ENCODE measurements at places on chromosomes 6 and 20.
A peak's percentile ranks its signal among the peaks of the same experiment; 100 is the strongest.

GRCh38 chr6:4105980-4106536, 27.1 kb upstream of the FAM217A start:
- DNase-seq, result no peak

GRCh38 chr20:13159889-13160288, 61.2 kb upstream of the ISM1 start:
- DNase-seq, result no peak

DNA sequence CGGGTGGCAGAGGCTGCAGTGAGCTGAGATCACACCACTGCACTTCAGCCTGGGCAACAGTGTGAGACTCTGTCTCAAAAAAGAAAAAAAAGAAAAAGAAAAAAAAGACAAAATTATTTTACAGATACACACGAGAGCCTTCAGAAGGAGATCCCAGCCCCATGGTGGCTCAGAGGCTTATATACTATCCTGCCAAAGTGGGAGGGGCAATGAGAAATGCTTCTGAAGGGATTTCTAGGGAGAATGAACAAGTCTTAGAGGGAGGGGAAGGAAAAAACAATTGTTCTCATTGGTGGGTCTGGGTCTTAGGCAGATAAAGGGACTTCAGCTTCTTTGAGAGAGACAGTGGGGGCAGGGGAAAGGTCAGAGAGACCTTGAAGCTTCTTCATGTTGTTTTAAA, 76.8 kb downstream of the BANF2 start:
- no peak for DNase-seq

DNA sequence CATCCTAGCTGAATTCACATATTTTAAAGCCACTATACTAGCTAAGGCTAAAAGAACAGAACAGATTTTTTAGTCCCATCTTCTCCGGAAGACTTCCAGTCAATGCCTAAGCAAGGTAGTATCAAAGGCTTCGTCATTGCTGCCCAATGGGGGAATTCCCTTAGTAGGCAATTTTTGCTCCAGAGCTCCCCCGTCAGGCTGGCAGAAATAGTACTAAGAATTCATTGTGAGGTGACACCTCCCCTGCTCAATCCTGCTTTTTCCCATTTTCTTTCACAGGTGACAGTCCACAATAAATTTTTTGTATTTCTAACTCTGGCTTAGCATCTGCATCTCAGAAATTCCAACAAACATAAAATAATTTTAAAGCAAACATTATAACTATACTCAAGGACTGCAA, 52.8 kb upstream of the SRSF6 start:
- no peak for DNase-seq

DNA sequence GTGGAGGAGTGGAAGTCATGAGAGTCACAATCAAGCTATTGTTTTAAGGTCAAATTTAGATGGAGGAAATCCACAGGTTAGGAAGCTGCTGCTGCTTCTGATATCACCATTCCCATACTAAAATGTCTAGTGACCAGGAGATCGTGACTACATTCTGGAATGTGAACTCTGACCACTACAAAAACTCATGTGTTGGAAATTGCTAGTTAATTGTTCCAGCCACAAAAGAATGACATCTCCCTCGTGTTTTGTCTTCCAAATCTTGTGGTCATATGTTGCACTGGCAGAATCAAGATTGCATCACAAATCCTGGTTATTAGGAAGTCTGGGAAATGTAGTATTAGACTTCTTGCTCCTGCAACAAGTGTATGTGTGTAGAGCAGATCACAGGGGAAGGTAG, 441.9 kb downstream of the CD109 start:
- DNase-seq, result no peak

DNA sequence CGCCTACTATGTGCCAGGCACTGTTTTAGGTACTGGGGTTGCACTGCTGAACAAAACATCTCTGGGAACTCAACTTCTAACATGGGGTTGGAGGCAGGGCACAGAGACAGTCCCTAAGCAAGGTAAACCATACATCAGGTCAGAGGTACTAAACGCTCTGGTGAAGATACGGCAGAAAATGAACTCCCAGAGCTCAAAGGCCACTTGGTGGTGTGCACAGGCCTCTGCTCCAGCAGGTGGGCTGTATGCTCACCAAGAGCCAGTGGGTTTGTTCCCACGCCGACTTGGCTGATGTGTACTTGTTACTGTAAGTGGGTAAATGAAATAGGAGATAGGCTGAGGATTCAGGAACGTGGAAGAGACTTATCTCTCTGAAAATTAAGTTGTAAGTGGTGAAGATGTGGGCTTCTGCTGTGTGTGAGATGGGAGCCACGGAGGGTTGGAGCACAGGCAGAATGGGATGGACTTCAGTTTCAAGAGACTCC, 133.4 kb downstream of the PREX1 start:
- no peak for DNase-seq

DNA sequence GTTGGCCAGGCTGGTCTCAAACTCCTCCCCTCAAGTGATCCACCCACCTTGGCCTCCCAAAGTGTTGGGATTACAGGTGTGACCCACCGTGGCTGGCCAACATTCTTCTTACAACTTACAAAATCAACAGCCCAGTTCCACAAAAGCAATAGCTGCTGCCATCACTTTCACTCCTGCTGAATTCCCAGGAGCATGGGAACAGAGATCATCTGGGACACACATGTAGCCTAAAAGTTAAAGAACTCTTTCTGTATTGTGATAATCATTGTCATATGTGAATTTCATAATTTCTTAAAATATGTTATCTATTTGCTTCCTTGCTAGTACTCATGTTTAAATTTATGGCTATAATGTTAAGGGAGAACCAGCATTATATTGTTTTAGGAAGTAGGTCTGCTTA, 51.7 kb downstream of the NCOA6 start:
- no peak for DNase-seq

DNA sequence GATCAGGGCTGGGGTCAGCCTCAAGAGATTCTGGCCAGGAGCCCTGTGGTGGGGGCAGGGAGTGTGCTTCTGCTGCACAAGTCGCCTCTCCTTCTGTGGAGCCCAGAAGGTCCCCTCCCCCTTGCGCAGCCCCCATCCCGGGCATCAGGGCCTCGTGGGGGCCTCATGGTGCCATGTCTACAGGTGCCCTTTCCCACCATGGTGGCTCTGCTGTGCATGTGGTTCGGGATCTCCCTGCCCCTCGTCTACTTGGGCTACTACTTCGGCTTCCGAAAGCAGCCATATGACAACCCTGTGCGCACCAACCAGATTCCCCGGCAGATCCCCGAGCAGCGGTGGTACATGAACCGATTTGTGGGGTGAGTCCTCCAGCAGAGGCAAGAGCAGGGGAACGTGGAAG, 48.1 kb downstream of the TM9SF4 start:
- DNase-seq, result no peak

DNA sequence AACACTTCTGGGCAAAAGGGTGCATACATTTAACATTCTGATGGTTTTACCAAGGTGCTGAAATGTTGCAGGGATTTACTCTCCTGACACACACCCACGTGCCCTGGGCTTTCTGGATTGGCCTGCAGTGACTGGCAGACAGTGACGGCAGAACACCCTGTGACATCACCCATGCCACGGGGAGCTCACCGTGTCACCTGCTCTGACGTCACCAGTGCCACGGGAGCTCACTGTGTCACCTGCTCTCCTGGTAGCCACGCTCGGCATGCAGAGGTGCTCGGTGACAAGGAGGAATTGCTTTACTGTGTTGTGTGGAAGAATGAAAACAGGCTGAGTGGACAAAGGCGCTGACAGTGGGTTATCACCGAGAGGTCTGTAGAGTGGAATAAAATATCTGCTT, 99.3 kb downstream of the RAMACL start:
- DNase-seq, result no peak

- no peak for DNase-seq
These were observed 13.4 kb downstream of the EPB41L2 start for GRCh38 chr6:131049608-131050007.

- DNase-seq, result no peak
These were observed 18.3 kb downstream of the COL9A3 start for GRCh38 chr20:62834967-62835730.

GRCh38 chr6:152298055-152298647, 339.0 kb downstream of the SYNE1 start:
- no peak for DNase-seq

GRCh38 chr6:14656078-14656521, 538.5 kb downstream of the CD83 start:
- no peak for DNase-seq

GRCh38 chr6:91487696-91488392, 901.0 kb upstream of the MAP3K7 start:
- DNase-seq, result no peak

DNA sequence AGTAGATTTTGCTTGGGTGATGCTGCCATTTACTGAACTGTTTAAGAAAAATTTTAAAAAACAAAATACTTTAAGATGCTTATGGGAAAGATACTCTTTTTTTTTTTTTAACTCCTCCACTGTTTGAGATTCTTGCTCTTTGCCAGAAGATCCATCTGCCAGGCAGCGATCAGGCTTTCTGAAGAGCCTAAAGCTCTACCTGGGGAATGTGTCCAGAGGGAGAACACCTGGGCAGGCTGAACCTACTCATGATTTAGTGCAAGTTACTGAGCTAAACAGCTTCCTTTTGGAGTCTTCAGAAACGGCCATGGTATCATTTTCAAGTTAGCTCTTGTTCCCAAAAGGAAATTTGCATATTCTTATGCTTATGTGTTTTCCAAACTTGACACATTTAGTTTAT, 23.5 kb upstream of the MLIP start:
- DNase-seq, result no peak

DNA sequence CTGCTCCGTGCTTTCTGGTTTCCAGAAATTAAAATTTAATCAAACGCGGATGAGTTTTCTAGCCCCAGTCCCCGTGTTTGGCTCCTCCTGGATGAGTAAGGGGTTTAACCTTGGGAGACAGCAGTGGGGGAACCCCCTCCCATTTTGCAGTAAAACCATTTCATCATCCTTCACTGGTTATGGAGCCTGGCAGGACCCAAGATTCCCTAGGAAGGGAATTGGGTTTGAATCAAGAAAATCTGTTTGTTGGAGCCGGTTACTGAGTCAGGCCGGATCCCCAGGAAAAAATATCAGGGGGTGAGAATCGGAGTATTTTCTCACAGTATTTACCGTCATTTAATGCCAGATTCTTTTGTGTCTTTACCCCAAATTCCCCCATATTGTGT, 754 bp downstream of the YWHAB start:
- no peak for DNase-seq

DNA sequence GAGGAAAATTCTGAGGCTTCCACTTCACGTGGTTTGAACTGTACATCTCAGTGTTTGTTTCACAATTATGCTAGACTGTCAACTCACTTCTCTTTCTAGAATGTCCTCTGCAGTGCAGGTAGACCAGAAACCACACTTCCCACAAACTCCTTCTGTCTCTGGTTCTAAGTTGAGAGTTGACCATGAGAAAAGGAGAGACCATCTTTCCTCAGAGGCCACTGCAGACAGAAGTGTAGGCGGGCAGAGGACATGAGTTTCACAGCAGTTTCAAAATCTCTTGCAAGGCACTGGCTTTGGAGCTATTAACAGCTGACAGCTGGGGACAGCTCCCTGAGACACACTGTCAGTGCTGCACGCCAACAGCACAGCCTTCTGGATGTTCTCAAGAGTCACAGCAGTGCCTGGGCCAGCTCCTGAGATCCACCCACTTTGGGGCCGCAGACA, 55.4 kb upstream of the MOXD1 start:
- DNase-seq, result no peak

DNA sequence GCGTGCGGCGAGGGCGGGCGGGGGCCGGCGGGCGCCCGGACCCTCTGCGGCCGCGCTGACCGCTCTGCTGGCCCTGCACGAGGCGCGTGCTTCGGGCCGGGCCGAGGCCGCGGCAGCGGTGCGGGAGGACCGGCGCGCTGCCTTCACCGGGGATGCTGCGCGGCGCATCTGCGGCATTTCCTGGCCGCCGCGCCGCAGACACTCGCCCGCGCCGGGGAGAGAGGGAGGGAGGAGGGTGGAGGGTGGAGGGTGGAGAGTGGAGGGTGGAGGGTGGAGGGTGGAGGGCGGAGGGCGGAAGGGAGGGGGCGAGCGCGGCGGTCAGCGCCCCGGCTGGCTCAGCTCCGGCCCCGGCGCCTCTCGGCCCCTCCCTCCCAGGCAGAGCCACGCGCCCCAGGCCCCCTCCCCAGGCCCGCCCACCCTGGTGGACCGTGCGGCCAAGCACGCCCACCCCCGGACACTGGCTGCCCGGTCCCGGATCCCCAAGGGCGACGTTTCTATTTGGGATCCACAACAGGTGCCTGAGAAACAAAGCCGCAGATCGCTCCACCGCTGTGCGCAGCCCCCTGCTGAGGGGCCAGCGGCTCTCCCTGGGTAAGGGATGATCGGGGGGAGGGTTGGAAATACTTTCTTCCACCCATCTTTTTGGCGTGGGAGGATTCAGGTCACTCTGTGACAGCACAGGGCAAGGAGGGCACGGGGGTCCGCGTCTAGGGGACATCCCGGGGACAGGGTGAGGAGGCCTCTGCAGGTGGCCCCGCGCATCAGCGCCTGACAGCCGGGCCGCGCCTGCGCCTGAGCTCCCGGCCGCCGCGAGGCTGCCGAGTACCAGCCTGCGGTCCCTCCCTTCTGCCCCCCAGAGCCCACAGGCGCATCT, 111.2 kb upstream of the BEND6 start:
- DNase-seq, result peak; percentile 44

DNA sequence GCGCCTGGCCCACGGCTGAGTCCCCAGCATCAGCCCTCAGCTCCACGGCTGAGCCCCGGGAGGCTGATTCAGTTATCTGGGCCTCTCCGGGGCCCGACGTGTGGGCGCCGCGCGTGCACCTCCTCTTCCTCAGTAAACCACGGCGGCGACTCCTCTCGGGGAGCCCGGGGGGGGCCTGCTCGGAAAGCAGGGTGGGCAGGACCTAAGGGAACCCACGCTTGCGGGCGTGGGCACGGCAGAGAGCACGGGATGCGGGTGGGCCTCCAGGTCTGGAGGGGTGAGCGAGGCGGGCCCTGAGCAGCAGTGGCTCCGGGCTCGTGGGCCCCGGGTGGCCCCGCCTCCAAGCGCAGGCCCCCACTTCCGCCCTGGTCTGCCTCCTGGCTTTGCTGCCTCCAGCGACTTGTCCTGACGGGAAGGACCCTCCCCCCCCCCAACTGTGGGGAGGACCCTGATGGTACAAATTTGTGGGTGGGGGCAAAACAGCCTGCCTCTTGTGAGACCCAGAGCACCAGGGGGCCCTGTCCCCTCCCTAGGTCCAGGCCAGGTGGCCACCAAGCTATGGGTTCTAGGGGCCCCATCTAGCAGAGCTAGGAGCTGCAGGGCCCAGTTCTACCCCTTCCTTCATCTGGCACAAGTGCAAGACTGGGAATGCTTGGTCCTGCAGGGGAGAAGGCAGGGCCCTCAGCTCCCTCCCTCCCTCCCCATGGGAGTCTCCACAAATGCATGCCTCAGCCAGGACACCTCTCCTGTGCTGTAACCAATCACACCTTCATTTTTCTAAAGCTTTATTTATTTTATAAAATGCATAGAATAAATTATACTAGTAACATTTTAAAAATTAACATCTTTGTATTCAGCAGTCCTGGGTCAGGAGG, 16.9 kb downstream of the UCKL1 start:
- DNase-seq, result no peak

DNA sequence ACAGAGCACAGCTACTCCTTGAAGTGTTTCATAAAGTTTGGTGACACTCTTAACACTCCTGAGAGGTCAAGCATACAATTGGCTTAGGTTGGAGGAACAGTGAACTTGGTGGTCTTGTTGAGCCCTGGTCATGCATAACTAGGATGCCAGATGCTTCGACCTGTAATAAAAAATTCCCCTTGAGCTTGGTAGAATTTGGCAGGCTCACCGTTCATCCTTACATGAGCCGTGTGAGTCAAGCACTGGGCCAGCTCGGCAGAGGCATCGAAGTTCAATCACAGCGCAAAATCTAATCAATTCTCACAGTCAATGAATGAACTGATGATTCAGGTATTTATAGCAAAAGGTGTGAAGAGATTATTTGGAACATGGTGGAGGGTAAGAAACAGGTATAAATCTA, 33.7 kb downstream of the CYP24A1 start:
- no peak for DNase-seq

- DNase-seq, result no peak
These were observed 931 bp upstream of the MTCL3 start for GRCh38 chr6:127520066-127520465.
